ENCODE measurements at places on chromosomes 2 and 18. TPM values are rescaled to one million over a fixed set of nuclear protein-coding genes. Genes with fewer than 3 reads are reported as not detected.

Gene NRP2
- 14.7 TPM for polyA plus RNA-seq

Gene CNTNAP5
- polyA plus RNA-seq = 0.41 TPM

Gene LOXHD1
- polyA plus RNA-seq = 2.2 TPM

Gene ADAM23
- polyA plus RNA-seq = 16.8 TPM

Gene SLC23A3
- polyA plus RNA-seq = 0.83 TPM

Data from muscle of leg (tissue), 16 donors.